ENCODE measurements at places on chromosomes 7 and 10.

DNA sequence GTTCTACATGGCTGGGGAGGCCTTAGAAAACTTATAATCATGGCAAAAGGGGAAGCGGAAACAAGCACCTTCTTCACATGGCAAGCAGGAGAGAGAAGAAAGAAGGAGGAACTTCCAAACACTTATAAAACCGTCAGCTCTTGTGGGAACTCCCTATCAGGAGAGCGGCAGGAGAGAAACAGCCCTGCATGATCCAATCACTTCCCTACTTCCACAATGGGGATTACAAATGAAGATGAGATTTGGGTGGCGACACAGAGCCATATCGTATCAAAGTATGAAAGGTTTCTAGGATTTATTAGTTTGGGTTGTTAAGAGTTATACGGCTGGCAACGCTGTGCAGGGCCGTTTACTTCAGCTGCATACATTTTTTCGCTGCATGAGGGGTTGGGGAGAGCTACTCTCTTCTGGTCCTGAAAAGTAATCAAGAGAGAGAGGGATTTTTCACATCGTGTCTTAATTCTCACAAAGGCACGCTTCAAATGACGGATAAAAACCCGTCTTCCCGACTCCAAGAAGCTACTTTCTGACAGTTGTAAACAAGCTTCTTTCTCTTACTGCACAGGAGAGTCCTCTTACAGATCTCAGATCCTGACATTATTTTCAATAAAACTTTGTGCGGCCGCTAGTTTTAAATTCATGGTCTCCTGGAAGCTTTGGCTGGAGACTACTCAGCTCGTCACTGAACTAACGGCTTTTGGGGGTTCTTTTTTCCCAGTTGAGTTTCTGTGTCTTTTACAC is 751 bp upstream of the GTPBP10 start:
- DNase-seq = peak; percentile 21

DNA sequence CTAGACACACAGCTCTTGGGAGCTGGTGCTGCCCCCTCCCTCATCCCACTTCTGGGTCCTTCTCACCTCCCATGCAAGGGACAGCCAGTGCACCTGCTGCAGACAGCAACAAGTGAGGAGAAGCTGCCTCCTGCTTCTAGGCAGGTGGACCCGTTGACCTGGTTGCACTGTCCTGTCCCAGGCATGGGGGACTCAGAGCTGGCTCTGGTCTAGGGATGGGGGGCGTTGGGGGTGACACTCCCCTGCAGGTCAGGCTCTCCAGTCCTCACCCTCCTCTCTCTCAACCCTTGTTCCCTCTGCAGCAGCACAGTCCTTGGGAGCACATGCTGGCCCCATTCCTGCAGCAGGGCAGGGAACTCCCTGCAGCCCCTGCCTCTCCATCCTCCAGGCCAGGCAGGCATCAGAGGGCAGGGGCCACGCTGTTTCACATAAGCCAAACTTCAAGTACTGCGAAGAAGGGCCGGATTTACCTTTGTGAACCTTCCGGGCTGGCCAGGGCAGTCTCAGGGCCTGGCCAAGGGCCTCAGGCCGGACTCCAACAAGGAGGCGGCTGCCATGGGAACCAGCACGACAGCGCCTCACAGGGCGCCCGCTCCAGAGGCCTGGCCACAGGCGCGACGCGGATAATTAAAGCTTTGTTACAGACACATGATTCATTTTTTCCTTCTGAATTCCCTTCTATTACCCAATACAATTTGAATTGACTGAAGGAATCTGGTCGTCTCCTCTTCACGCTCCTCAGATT is 48.5 kb downstream of the RASGEF1A start:
- DNase-seq = peak; percentile 26

GRCh38 chr10:96044736-96045135 is 1.4 kb downstream of the CCNJ start:
- DNase-seq = peak; percentile 29

DNA sequence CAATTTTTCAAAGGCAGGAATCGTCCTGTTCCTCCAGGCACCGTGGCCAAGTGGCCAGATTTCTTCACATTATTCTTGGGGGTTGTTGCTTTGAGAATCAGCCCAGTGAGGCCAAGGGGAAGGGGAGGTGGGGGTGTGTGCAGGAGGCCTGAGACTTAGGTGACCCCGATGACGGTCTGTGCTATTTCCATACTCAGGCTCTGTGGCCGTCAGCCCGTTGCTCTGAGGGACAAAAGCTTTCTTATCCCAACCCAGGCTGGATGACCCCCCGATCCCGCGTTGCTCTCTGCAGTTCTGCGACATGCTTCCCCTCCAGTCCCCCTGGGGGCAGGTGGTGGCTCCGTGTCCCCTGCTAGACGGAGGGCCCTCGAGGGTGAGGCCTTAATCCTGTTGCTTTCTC is 14.2 kb downstream of the DOCK1 start:
- DNase-seq = no peak

- DNase-seq = no peak
These were observed 596.8 kb downstream of the PTPRN2 start for GRCh38 chr7:157990881-157991250.

GRCh38 chr7:128841921-128842673 is 11.9 kb downstream of the FLNC start:
- DNase-seq = no peak

DNA sequence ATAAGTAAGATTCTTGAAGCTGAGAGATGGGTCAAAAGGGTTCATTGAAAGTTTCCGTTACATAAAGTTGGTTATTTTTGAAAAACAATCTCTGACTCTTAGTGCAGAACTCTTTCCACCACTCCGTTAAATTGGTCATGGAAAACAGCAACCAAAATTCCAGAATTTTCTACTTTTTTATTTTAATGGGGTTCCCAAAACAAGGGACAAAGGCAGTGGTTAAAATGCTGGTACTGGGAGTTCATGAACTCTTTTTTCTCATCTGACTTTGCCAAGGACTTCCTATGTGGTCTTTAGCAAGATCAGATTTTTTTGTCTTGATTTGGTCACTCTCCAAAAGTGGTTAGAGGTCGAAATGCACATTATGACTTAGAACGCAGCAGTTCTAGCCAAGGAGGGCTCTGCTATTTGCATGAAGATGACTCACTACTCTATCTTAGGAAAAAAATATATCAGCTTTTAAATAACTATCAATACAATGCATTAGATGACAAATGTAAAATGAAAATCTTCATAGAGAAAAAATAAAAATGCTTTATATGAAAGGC is 145.7 kb downstream of the REEP3 start:
- no peak for DNase-seq

DNA sequence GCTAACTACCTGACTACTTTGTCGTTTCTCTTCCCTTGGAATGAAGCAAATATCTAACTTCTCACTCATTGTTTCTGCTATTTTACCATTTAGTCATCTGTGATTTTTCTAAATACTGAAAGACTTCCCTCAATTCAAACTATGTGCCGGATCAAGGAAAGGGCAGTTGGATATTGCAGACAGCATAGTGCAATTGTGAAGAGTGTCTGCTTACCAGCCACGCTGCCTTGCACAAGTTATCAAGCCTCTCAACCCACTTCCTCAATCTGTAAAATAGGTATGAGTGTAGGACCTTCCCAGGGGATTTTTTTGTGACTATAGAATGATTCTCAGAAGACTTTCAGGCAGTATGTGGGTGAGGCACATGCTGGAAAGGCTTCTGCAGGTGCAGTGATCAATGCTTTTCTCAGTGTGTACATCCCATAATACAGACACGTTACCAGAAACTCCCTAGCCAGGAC is 54.3 kb downstream of the EGFR start:
- no peak for DNase-seq

DNA sequence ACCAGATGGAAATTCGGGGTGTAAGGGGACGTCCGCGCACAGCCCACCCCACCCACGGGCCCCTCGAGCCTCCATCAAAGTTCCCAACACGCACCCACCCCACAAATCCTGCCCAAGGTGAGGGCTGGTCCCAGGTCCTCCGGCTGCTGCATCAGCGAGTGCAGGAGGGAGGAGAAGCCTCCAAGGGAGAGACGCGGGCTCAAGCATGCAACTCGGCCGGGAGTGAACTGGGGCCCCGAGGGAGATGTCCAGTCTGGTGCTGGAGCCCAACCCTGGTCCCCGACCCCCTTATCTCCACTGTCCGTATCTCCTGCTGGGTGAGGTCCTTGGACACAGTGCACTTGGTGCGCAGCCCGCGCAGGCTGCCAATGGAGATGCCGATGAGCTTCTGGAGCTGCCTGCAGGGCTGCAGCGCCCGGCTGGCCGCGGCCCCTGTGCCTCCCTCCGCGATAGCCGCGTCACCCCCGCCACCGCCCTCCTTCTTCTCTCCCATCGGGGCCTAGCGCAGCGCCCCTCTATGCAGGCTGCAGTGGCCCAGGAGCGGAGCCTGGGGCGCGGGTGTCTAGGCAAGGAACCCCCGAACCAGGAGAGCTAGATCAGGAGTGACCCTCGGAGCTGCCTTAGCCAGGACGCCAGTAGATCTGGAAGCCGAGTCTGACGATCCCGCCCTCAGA is 489.2 kb downstream of the ZNF33B start:
- DNase-seq = no peak

DNA sequence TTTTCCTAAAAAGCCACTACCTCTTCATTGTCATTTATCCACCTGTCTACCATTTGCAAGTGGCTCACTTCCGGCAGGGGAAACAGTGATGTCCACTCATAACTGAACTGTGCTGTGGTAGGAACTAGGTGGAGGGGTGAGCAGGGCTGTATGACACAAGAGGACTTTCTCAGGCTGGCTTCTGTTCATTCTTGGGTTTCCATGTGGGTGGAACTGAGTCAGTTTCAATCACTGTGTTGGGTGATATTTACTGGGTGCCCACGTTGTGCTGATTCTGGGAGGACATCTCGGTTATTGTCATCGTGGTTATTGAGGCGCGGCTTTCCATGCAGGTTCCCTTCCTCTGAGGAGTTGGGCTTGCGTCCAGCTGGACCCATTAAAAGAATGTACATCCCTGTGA is 38.8 kb downstream of the RAMP3 start:
- no peak for DNase-seq

DNA sequence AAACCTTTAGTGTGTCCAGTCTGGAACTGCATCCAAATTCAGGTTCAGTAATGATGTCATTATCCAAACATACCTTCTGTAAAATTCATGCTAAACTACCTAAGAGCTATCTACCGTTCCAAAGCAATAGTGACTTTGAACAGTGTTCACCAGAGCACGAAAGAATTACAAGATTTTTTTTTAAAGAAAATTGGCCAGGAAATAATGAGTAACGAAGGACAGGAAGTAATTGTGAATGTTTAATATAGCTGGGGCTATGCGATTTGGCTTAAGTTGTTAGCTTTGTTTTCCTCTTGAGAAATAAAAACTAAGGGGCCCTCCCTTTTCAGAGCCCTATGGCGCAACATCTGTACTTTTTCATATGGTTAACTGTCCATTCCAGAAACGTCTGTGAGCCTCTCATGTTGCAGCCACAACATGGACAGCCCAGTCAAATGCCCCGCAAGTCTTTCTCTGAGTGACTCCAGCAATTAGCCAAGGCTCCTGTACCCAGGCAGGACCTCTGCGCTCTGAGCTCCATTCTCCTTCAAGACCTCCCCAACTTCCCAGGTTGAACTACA is 694 bp upstream of the FAS start:
- peak; percentile 3 for DNase-seq

DNA sequence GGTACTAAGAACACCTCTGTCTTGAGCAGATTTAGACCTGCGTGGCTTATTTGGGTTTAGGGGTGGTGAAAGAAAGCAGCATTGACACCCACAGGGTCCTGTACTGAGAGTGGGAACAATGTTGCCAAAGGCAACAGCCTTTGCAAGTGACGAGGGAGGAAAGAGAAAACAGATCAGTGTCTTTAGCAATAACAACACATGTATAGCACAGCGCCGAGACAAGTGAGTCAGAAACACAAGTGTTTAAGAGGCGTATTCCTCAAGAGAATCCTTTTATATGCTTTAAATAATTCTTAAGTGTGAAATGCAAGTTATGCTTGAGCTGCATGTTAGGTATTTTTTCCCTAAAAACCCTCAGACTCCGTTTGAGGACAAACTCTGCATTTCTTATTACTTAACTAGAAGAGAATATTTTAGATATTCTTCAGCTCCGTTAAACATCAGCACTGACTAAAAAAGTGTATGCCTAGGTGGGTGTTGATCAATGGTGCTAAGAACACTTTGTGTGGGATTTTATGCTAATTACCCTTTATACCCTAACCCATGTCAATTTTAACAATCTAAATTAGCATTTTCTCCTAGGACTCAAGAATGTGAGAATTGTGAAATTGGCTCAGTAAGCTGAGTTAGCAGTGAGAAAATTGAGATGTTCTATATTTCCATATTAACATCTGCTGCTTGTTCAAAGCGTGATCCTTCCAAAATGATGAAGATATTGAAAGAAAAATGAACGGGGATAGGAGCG is 1095.4 kb upstream of the CELF2 start:
- no peak for DNase-seq

GRCh38 chr10:110569736-110570135 is 2.2 kb downstream of the SMC3 start:
- no peak for DNase-seq

- no peak for DNase-seq
These were observed 255.8 kb upstream of the CNTNAP2 start for GRCh38 chr7:145860809-145861208.

DNA sequence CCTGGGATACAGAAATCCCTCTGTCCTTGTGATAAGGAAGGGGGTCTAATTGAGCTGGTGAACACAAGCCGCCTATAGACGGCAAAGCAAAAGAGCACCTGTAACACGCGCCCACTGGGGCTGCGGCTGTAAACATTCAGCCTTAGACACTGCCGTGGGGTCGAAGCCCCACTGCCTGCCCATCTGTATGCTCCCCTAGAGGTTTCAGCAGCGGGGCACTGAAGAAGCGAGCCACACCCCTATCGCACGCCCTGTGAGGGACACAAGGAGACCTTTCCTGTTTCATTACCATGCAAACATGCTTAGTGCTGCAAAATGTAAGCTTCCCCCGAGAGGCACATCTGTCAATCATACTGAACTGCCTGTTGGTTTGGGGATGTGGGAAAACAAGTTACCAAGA is 82.1 kb downstream of the NRP1 start:
- no peak for DNase-seq

DNA sequence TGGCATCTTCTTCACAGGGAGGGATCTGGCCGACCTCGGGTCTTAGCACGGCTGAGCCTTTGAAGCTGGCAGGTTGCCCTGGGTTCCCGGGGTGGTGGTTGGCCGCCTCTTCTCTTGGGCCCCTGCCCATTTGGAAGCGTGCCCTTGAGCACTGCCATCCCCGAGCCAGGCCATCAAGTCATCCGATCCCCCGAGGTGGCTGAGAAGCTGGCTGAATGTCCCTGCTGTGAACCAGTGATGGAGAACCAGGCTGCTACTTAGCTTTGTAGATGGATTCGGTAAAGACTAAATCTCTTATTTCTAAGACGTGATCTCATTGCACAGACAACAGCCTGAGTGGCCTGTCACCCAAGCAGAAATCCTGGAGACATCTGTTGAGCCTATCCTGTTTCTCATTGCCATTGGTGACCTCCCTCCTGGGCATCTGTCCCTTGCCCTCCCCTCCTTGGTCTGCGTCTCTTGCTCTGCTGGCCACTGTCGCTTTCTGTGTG is 74.3 kb downstream of the GRK5 start:
- peak; percentile 44 for DNase-seq

Measured in spinal cord (tissue), 10 donors.